Activated CD4-positive, alpha-beta T cell treated with anti-CD3 and anti-CD28 coated beads for 24 hours (primary cell): ENCODE measurements at places on chromosomes 3 and 15.

GRCh38 chr3:151322511-151322910 lies 5.9 kb upstream of the GPR87 start:
- no peak for DNase-seq

DNA sequence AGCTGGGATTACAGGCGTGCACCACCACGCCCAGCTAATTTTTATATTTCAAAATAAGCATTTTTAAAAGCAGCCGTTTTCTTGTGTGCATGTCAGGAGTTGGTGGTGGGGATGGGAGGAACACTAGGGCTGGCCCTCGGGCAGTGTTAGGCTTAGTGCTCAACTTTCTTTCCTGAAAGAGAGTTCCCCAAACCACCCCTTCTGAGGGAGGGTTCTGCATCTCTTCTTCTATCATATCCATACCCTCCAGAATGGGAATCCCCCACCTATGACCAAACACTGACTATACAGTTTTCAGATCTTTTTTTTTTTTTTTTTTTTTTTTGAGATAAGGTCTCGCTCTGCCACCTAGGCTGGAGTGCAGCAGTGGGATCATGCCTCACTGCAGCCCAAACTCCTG lies 12.5 kb downstream of the PFKFB4 start:
- no peak for DNase-seq

DNA sequence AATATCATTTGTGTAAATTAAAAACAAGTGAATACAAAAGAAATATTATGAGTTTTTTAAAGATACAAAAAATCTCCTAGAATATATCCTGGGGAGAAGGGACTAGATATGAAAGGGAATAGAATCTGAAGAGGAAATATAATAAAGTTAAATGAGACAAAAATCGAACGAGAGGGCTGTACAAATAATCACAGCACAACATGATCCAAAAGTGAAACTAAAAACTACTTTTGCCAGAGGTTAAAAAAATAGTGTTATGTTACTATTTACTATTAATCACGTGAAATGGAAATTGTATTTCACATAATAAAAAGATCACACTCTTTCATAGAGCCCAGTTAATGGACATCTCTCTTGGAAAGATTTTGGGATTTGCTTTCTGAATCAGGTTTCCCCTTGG lies 28.6 kb downstream of the CGGBP1 start:
- DNase-seq, result no peak

DNA sequence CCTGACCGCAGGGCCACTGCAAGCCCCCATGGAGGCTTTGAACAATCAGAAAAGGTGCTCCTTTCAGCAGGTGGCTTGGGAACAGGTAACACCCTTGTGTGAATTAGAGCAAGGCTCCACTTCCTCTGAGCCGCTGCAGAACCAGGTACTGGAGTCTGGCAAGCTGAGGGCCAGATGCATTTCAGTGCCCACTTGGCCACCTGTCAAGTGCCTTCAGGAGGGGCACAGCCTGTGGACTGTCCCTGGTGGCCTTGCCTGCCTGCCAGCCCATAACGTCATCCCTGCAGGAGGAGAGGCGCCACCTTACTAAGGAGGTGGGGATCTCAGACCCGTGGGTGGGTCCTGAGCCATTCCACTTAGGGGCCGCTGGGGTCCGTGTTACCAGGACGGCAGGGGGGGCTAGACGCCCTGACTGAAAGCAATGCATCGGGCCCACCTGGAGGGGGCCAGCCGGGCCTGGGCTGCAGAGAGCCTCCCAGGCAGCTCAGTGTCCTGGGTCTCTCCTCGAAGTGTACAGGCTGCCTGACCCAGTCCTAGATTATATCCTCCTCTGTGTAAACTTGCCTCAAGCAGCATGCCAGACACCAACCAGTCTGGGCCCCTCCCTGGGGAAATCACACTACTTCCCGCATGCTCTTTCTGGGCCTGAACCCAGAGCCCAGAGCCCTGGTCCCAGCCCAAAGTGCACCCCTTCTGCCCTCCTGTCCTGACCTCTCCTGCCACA lies 16.1 kb downstream of the SPTBN5 start:
- DNase-seq, result no peak

DNA sequence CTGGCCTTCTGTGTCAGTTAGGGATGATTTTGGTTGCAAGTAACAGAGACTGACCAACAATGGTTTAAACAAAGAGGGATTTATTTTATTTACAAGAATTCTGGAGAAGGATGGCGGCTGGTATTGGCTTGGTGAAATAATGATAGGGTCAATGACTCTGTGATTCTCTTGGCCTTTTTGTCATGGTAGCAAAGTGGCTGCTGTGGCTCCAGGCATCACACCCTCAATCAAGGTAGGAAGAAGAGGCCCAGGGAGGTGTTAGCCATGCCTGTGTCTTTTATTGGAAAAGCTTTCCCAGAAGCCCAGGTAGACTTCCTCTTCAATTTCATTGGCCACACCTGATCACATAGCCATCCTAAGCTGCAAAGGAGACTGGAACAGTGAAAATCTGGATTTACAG lies 13.1 kb downstream of the FAM107A start:
- no peak for DNase-seq
